ENCODE measurements at places on chromosomes 13 and 19.

DNA sequence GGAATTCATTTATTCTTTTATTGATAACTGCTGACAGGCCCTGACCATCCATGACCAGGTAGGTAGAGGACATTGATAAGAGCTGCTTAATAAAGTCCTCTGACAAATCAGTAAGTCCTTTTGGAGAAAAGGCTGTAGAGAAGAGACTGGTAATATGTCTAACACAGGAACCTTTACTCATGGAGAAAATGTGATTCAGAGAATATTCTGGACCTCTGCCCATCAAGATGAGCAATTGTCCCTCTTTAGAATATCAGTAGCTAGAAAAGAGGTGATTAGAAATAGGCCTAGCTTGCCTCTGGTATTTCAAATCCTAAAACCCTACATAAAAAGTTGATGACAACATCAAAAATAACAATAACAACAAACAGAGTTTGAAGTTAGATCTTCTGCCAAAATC lies 642.3 kb downstream of the TBC1D4 start:
- DNase-seq: no peak

DNA sequence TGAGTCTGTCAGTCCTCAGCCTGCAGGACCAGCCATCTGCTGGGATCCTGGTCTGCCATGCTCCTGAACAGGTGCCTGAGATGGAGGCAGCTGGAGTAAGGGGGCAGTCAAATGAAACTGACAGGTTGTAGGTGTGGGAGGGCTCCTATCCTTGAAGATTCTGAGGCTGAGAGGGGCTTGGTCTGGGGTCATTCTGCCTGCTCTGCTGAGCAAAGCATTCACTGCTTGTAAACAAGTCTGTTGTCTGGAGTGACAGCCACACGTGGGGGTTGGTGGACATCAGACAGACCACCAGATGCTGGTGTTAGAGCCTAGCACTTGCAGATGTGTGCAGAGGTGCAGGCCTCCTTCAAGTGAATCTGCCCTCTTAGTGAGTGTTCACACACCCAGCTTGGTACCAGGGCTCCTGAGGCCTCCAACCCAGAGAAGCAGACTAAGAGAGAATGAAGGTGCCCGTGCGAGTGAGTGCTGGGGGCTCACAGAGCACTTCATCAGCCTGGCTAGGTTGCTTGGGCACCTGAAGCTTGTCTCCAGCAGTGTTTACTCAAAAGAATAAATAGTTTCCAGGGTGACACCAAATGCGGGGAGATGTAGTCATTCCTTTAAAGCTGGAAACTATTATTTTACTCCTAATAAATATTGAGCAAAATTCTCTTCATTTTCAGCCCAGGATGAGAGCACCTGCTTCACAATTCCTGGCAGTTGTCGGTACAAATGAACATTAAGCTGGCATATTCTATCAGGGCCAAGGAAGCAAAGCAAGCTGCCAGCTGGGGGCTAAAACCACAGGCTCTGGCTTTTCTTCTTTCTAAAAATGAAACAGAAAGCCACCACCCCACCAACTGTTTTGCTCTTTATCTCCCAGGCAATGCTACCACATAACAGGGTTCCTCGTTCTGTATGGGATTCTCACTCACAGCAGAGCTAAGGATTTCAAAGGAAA lies 82.3 kb downstream of the RNASEH2B start:
- DNase-seq: peak; percentile 14

DNA sequence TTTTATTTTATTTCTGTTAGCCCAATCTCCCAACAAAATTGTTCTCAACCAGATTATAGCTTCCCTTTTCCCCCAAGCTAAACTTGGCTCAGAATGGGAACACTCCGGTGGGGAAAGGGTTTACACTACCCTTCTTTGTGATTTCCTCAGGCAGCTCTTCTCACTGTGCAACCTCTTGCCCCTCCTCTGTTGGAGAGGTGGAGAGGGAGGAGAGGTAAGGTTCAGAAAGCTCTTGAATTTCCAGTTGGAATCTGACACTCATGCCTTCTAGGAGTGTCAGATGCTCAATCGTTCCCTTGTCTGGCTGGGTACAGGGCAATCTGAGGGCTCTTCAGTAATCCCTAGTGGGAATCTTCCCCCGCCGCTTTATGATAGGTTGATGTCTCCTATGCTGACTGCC lies 486.1 kb upstream of the KLF12 start:
- DNase-seq: no peak

GRCh38 chr13:89565476-89566100 lies 1781.9 kb upstream of the MIR17HG start:
- no peak for DNase-seq

- no peak for DNase-seq
These were observed 1.1 kb upstream of the NR2F6 start for GRCh38 chr19:17246681-17247425.

- DNase-seq: no peak
These were observed 13.9 kb upstream of the PAK4 start for GRCh38 chr19:39111593-39112199.

GRCh38 chr19:30374539-30374864 lies 2.3 kb downstream of the ZNF536 start:
- DNase-seq: no peak

GRCh38 chr19:47107202-47107952 lies 6.2 kb downstream of the ZC3H4 start:
- DNase-seq: peak; percentile 66
